ENCODE measurements at places on chromosomes 16 and 17. TPM values are rescaled to one million over a fixed set of nuclear protein-coding genes. Genes with fewer than 3 reads are reported as not detected.

The ACSM2A gene
- total RNA-seq: not detected

- DNase-seq: no peak
Observed at GRCh38 chr16:239948-240277, 5.3 kb downstream of the FAM234A start.

The KRT27 gene
- not detected for total RNA-seq

DNA sequence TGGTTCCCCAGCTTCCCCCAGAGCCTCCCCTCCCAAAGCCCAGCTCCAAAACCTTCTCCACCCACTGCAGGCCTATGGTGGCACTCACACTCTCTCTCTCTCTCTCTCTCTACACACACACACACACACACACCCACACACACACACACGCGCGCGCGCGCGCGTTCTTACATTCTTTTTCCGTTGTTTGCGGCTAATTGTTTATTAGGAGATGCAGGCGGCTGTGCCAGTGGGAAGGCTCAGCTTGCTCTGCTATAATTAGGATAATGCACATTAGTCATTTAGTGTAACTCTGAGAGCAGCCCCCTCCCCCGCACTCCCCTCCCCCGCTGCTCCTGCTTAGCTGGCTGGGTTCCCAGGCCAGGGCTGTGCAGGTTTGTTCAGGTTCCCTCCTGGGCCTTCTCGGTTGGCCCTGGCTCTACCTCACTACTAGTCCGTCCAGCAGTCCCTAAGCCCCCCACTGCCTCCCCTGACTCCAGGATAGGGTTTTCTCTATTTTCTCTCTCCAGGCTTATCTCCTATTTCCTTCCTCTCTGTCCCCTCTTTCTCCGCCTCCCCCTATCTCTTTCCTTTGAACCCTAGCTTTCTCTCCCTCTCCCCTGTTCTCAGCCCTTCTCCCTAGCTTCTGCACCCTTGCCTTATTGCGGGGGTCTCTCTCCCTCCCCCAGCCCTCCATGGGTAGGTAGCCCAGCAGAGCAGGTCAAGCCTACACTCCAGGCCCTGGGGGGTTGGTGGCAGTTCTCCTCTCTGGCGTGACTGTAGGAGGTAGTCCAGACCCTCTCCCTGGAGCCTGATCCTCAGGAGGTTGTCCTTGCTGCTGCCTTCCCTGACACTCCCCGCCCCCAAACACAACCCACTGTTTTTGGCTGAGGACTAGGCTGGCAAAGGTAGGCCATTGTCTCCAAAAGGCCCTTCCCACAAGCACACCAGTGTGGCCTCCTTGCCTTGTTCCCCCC lies 34.0 kb downstream of the TMEM132E start:
- DNase-seq: no peak

GRCh38 chr16:72124761-72125634 lies 31.4 kb downstream of the DHX38 start:
- DNase-seq: peak; percentile 84

GRCh38 chr17:69878661-69879060 lies 196.4 kb upstream of the KCNJ16 start:
- DNase-seq: no peak

DNA sequence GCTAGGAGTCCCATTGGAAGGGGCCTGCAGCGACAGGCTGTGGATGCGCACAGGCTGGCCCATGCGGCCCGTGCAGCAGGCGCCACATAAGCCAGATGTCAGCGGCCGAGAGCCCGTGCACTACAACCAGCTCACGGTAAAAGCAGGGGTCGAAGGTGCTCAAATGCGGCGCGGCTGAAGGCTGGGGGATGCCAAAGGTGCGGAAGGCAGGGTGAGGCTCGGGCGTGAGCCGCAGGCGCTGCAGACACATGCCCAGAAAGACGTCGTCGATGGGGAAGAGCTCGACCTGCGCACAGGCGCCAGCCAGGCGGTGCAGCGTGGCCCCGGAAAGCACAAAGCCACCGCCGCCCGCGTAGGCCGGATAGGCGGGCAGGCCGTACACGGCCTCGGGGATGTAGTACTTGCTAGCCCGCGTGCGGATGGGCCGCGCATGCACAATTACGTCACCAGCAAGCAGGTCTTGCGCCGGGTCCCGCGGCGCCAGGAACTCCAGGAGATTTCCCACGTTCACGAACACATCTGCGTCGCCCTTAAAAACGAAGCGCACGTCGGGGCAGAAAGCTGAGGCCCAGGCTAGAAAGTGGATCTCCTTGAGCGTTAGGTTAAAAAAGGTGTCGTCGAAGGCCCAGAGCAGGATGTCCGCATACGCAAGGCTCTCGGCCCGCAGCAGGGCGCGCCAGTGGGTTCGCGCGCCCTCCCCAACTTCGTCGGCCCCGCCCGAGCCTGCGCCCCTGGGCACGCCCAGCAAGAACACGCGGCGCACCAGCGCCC lies 1.3 kb downstream of the B3GNT9 start:
- no peak for DNase-seq

- DNase-seq: no peak
Observed at GRCh38 chr16:21937336-21937829, 15.8 kb upstream of the UQCRC2 start.

Measured in Calu3 (cell line).